ENCODE measurements at places on chromosomes 11 and 22.

GRCh38 chr11:111967649-111968048, 30.5 kb downstream of the DIXDC1 start:
- DNase-seq = no peak

- DNase-seq = no peak
Measured at GRCh38 chr11:80718611-80719291, 1277.9 kb upstream of the TENM4 start.

DNA sequence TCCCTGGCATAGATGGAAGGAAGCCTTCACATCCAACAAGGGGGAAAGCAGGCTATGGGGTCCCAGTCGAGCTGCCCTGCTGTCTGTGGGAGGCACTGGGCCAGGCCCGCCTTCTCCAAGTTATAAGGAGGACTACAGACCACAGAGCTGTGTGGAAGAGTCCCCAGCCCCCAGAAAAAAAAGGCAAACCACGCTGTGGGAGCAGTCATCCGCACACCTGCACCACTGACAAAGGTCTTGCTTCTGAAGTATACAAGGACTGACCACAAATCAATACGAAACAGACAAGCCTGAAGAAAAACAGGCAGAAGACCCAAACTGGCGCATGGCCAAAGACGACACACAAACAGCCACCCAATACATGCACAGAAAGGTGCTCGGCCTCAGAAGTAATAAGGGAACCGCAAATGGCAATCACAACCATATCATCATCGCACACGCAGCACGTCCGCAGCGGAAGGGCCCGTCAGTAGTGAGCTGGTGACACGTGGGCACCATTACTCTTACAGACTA, 384.1 kb downstream of the CTTN start:
- no peak for DNase-seq

DNA sequence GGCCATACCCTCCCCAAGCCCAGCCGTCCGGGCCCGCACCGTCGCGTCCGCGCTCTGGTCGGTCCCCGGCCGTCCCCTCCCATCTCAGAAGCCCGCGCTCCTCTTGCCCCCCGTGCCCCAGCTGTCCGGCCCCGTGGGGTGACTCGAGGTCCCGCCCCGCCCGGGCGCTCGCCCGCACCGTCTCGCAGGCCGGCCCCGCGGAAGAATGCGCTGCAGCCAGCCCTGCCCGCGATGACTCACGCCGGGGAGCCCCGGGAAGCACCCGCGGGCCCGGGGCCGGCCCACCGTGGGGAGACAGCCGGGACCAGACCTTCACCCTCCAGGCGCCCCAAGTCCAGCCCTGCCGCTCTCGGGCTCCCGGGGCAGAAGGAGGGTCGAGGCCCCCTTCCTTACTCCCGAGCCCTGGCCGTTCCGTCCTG, 320 bp upstream of the PHLDA2 start:
- peak; percentile 26 for DNase-seq

GRCh38 chr22:35044607-35045390, 21.2 kb upstream of the ISX start:
- DNase-seq = no peak

GRCh38 chr22:22986008-22986407, 84.3 kb upstream of the GNAZ start:
- no peak for DNase-seq

GRCh38 chr22:21038405-21038804, 6.0 kb upstream of the SLC7A4 start:
- DNase-seq = no peak

- DNase-seq = no peak
Measured at GRCh38 chr11:129767827-129768226, 47.8 kb upstream of the TMEM45B start.

- no peak for DNase-seq
Measured at GRCh38 chr11:92880381-92880780, 89.1 kb upstream of the MTNR1B start.

DNA sequence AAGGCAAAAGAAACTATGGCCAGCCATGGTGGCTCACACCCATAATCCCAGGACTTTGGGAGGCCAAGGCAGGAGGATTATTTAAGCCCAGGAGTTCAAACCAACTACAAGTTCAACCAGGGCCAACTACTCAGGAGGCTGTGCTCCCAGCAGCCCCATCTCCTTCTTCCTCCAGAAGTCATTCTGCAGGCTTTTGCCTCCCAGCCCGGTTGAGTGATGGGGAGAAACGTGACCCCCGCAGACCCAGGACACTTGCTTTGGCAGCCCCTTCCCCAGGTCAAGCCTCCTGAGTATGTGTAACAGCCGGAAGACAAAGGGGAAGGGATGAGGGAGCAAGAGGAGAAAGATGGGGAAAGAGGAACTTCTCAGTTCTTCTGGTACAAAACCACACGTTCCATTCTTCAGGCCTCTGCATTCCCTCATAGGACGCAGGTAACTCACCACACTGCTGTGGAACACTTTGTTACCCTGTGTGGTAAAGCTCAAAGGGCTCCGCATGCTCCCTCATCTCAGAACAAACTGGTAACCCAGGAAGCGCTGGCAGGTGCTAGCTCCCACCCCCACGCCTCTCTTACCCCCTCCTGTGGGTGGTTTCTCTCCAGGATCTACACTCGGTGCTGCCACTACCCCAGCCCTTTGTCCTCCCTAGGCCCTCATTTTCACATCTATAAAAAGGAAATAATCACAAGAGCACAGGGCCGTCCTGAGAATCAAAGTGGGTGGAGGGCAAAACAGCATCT, 4.0 kb downstream of the SULT4A1 start:
- no peak for DNase-seq

DNA sequence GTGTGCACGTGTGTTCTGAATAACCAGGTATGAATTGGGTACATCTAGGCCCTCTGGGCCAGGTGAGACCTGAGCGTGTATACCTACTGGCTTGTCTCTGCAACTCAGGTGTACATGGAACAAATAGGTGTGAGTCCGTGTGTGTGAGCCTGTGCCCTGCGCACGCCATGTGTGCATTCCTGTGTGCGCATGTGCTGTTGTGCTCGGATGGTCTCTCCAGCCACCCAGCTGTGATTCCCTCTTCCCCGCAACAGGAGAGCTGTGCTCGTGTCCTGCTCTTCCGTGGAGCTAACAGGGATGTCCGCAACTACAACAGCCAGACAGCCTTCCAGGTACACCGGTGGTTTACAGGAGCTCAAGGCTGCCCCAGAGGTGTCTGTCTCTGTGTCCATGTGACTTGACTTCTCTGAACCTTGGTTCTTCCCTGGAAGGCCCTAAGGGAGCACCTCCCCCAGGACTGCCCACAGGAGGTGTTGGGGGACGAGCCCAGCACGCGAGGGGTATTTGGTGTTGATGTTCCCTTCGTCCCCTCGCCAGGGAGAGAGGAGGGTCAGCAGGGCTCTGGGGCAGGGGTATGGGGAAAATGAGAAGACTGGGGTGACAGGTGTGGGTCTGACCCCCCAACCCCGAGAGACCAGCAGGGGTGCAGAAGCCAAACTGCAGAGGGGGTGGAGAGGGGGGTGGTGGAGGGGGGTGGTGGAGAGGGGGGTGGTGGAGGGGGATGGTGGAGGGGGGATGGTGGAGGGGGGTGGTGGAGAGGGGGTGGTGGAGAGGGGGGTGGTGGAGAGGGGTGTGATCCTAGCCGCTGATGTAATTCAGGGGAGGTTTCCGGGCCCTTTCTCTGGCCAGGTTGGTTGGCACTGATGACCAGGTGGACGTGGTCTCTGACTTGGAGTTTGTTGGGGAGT, 10.7 kb downstream of the SHANK3 start:
- DNase-seq = no peak

- no peak for DNase-seq
Measured at GRCh38 chr22:37498289-37498909, 12.2 kb upstream of the MFNG start.

DNA sequence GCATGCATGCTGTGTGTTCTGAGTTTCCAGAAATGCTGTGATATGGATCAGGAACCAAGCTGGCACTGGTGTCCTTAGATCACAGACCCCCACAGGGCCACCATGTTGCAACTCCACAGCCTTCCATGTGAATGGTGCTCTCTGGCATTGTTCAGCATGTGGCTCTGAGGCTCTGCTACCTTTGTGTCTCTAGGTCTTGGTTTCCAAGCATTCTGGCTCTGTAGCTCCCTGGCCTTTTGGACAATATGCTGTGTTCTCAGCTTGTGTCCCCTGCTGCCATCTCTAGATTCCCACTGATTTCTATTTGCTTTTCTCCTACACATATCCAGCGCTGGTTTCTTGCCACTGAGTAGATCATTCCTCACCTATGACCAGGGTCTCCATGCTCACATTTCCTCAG, 3.9 kb downstream of the SPTBN2 start:
- no peak for DNase-seq

- no peak for DNase-seq
Measured at GRCh38 chr11:120863359-120863758, 160.5 kb upstream of the TBCEL start.

DNA sequence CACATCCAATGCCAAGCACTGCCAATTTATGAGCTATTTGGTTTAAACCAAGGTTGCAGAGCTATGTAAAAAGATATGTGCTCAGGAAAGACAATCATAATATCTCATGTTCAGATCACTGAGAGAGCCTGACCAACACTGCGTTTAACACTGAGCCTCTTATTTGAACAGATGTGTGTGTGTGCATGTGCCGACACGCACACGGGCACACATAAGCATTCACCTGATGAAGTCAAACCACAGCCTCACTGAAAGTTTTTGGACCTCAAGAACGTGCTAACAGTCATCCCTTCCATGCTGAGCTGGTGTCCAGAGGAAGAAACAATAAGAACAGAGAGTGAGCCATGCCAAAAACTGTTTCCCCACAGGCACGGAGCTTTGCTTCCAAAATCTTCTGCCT, 23.4 kb downstream of the HPS4 start:
- DNase-seq = no peak

DNA sequence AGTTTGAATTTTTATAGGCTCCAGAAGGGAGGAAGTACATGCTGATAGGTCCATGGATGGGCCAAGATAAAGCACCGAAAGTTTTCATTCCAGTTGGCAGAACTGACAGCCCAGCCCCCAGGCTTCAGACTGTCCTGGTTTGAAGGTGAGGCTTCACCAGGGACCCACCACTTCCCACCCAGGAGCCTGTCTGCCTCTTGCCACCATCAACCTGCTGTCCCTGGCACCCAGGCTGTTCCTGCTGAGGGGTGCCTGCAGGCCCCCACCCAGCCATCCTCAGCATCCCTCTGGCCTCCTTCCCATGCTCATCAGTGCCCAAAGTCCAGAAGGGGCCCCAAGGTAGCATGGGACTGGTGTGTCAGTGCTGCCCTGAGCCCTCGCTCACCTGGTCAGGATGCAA, 463.9 kb downstream of the NELL1 start:
- no peak for DNase-seq

DNA sequence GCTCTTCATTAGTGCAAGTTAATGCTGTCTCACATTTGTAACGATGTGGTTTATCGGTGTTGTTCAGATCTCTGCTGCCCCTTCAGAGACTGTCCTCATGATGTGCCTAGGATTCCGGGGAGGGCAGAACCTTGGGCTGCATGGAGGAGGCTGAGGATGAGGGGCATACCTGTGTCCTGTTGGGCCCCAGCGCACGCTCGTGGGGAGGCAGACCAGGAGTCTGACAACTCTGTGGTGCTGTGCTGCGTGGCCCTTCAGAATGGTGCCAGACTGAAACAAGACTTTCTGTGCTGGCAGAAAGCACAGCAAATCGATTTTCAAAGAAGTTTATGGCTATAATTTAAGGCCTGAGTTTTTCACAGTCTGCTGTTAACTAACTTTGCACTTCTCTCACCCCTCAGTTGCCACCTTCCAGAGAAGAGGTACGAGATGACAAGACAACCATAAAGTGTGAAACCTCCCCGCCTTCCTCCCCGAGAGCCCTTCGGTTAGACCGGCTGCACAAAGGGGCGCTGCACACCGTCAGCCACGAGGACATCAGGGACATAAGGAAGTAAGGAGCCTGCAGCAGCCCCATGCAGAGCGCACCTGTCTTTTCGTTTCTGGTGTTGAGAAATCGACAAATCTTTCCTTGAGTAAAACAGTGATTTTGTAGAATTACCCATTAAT, 44.3 kb upstream of the CTTN start:
- no peak for DNase-seq

GRCh38 chr11:70771099-70771885, 373.0 kb downstream of the CTTN start:
- DNase-seq = no peak

GRCh38 chr11:1864831-1865665, 12.2 kb downstream of the LSP1 start:
- DNase-seq = no peak

- DNase-seq = peak; percentile 9
Measured at GRCh38 chr11:64933935-64934681, 1.6 kb downstream of the GPHA2 start.

- peak; percentile 69 for DNase-seq
Measured at GRCh38 chr11:119144825-119145486, 3.9 kb upstream of the ABCG4 start.

GRCh38 chr11:16986434-16987204, 27.6 kb downstream of the PLEKHA7 start:
- no peak for DNase-seq

GRCh38 chr11:2207212-2207611, 35.6 kb upstream of the TH start:
- no peak for DNase-seq

All from HL-60 (cell line).